Naive thymus-derived CD8-positive, alpha-beta T cell (primary cell): ENCODE measurements at places on chromosomes 16 and 17.

- peaks cover 2% of the 10 kb centered on the region for H3K27me3 ChIP-seq
- peaks cover 7% of the 10 kb centered on the region for H3K4me1 ChIP-seq
- H3K36me3 ChIP-seq = peaks cover 2% of the 10 kb centered on the region
These were observed 1.7 kb upstream of the APPBP2 start for GRCh38 chr17:60527701-60528100.

- no peaks in the 10 kb centered on the region for H3K36me3 ChIP-seq
- peaks cover 11% of the 10 kb centered on the region for H3K27me3 ChIP-seq
- H3K27ac ChIP-seq = no peak overlapping the region
- no peak for DNase-seq
- H3K4me1 ChIP-seq = no peaks in the 10 kb centered on the region
These were observed 243.5 kb downstream of the GSG1L start for GRCh38 chr16:27819881-27820610.

DNA sequence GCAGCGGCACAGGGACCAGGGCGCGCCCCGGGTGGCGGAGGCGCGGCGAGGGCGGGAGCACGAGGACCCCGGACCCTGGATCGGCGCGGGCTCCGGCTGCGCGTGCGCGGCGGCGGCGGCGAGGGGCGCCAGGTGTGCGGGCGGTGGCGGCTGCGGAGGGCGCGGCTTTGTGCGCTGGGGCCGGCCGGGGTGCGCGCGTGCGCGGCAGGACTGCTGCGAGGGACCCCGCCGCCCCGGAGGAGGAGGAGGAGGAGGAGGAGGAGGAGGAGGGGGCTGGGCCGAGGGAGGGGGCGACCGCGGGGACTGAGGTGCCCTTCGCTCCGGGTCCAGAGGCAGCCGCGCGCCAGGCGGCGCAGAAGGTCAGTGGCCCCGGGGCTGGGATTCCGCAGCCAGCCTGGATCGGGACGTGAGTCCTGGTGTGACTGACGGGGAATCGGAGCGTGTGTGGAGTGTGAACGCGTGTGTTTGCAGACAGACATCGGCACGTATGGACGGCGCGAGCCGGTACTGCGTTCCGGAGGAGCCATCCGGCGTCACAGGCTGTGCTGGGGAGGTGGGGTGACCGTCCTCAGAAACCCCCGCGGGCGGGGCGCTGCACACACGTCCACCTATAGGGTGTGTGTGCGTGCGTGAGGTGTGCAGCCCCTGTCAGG, 19.5 kb upstream of the RAP1GAP2 start:
- H3K27me3 ChIP-seq = peaks cover 49% of the 10 kb centered on the region
- no peak for DNase-seq
- H3K4me3 ChIP-seq = peak overlapping the region; percentile 52
- peaks cover 16% of the 10 kb centered on the region for H3K4me1 ChIP-seq
- H3K27ac ChIP-seq = no peak overlapping the region
- H3K36me3 ChIP-seq = no peaks in the 10 kb centered on the region

GRCh38 chr16:17333229-17333628, 137.5 kb downstream of the XYLT1 start:
- H3K27ac ChIP-seq = no peak overlapping the region
- peaks cover 2% of the 10 kb centered on the region for H3K36me3 ChIP-seq
- no peak for DNase-seq
- no peak overlapping the region for H3K4me3 ChIP-seq
- peaks cover 10% of the 10 kb centered on the region for H3K4me1 ChIP-seq
- no peaks in the 10 kb centered on the region for H3K27me3 ChIP-seq

- no peak for DNase-seq
- no peak overlapping the region for H3K27ac ChIP-seq
- no peaks in the 10 kb centered on the region for H3K36me3 ChIP-seq
- no peaks in the 10 kb centered on the region for H3K4me1 ChIP-seq
These were observed 144.8 kb upstream of the CCL2 start for GRCh38 chr17:34110315-34110714.

GRCh38 chr17:29215717-29216116, 30.9 kb upstream of the CRYBA1 start:
- H3K27me3 ChIP-seq = no peaks in the 10 kb centered on the region
- DNase-seq = no peak
- H3K4me1 ChIP-seq = peaks cover 6% of the 10 kb centered on the region
- no peaks in the 10 kb centered on the region for H3K36me3 ChIP-seq

DNA sequence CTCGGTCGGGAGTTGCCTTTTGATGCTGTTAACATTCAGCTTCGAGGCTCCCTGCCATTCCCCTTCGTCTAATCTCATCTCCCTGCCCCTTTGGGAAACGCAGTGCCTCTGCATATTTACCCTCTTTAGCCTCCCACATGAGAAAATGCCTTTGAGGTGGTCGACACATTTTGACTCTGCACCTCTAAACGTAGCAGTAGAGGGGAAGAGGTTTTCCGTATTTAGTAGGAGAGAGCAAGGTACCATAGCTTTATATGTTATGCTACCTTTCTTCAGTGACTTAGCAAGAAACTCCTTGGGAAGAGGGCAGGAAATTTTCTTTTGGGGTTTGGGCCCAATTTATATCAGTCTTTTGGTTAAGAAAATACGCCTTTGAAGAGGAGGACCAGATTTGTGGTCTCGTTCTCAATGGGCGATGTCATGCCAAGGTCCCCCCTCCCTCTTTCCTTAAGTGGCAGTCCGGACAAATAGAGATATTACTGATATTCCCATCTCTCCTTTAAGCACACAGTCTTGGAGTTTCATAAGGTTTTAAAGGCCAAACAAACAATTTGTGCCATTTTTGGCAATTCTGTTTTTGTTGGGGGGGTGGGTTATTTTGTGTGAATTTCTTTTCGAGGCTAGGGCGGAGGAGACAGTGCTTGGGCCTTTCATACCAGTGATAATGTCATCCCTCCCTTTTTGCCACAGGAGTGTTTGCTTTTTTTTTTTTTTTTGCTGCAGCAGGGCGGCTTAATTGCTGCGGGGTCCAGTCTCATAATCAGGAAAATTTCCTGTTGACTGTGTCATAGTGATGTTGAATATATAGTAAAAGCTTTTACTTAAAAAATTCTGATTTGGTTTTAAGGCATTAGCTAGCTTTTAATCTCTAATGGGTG, 1.5 kb downstream of the PAFAH1B1 start:
- no peaks in the 10 kb centered on the region for H3K36me3 ChIP-seq
- H3K4me1 ChIP-seq = peaks cover 51% of the 10 kb centered on the region
- H3K27ac ChIP-seq = peak overlapping the region; percentile 94
- peak overlapping the region; percentile 93 for H3K4me3 ChIP-seq
- DNase-seq = peak; percentile 25

DNA sequence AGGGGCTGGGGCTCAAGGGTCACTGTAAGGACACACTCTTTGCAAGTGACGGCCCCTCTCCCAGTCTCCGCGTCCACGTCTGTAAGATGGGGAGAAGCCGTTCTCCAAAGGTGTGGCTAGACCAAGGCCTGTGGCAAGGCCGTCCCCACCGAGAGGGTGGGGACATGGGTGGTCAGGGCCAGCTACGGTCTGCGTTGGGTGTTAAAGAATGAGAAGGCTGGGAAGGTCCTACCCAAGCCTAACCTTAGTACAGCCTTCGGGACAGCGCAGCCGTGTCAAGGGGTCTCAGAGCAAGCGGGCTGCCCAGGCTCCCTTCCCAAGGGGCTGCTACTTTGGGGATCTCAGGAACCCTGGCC, 1.9 kb downstream of the C1QTNF8 start:
- no peaks in the 10 kb centered on the region for H3K4me1 ChIP-seq
- H3K27me3 ChIP-seq = no peaks in the 10 kb centered on the region
- no peak for DNase-seq
- no peak overlapping the region for H3K4me3 ChIP-seq
- no peak overlapping the region for H3K27ac ChIP-seq

GRCh38 chr16:8959921-8960787, 3.6 kb downstream of the USP7 start:
- H3K4me1 ChIP-seq = peaks cover 40% of the 10 kb centered on the region
- peak overlapping the region; percentile 91 for H3K27ac ChIP-seq
- no peaks in the 10 kb centered on the region for H3K36me3 ChIP-seq
- H3K27me3 ChIP-seq = no peaks in the 10 kb centered on the region
- no peak for DNase-seq

DNA sequence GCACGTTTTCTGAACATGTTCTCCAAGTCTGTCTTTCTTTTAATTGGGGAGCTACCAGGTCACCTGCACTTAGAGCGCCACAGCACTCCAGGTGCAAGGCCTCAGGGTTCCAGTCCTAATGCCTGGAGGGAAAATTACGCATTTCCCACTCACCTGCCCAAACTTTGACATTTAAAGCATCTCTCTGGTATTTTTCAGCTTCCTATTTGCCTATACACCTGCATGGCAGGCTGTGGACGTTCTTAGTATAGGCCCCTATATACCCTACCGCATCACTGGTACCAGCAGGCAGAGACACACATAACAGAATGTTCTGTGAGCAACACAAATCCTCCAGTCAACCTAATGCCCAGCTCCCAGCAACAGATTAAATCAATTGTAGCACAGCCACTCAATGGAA, 213.3 kb downstream of the MRTFB start:
- DNase-seq = no peak
- no peaks in the 10 kb centered on the region for H3K36me3 ChIP-seq
- H3K27me3 ChIP-seq = no peaks in the 10 kb centered on the region

DNA sequence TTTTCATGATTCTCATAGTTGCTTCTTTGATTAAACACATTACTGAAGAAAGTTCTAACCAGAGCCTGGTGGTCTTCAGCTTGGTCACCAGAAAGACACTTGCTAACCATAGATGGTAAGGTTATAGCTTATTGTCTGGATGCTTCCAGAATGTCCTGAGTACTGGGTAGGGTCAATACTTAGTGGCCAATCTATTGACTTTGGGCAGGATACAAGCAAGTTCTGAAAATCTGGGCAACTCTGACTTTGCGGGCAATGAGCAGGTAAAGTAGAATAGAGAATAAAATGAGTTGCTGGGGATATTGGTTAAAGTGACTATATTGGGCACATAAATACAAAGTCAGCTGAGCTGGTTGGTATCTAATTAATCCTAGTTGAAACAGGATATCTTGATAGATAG, 63.0 kb downstream of the ABCA8 start:
- no peak for DNase-seq
- no peaks in the 10 kb centered on the region for H3K27me3 ChIP-seq
- no peaks in the 10 kb centered on the region for H3K4me1 ChIP-seq
- H3K4me3 ChIP-seq = no peak overlapping the region
- no peak overlapping the region for H3K27ac ChIP-seq

DNA sequence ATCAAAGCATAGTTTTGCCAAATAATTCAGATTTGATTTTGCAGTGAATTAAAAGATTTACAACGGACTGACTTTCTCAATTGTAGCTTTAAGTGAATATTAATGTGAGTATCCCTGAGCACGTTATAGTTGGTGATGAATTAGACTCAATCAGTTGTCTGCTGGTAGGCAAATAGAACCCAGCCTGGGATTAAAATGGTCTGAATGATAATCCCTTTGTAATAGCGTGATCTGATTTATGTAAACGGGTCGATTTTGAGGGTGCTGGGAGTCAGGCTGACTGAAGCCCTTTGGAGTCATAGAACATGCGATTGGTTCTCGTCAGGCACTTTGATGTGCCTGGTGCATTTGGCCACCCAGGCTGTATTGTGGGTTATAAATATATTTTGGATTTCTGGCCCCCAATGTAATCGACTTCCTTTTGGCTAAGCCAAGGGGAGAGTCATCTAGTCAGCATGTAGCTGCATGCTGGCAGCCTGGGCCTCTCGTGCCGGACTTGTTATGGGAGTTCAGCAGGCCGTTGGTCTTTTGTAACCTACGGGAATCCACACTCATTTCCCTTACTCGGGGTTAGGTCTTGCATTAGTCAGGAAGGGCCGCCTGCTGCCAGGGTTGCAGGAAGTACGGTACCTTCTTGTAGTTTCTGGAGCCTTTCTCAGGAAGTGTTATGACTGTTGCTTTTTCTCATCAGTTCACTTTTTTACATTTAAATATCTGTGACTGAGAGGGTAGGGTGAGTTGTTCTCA, 5.4 kb downstream of the PGS1 start:
- no peaks in the 10 kb centered on the region for H3K36me3 ChIP-seq
- H3K27ac ChIP-seq = peak overlapping the region; percentile 94
- no peaks in the 10 kb centered on the region for H3K27me3 ChIP-seq
- H3K4me1 ChIP-seq = peaks cover 93% of the 10 kb centered on the region
- peak overlapping the region; percentile 72 for H3K4me3 ChIP-seq

DNA sequence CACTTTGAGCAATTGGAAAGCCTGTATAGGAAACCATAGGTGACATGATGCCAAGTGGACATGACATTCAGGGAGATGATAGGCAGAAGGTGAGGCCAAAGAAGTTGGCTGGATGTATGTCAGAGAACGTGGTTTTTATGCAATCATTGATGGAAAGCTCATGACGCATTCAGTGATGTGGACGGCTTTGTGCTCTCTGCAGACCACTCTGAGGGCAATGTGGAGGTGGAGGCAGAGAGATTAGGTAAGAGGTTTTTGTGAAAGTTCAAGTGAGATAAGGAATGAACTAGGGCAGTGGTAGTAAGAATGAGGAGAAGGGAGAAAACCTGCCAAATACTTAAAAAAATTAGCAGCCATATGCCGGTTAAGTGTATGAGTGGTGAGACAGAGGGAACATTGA, 99.0 kb downstream of the PRKCA start:
- peak overlapping the region; percentile 63 for H3K4me3 ChIP-seq
- no peak for DNase-seq
- peak overlapping the region; percentile 95 for H3K27ac ChIP-seq
- no peaks in the 10 kb centered on the region for H3K36me3 ChIP-seq

- H3K27me3 ChIP-seq = no peaks in the 10 kb centered on the region
- H3K36me3 ChIP-seq = no peaks in the 10 kb centered on the region
- no peaks in the 10 kb centered on the region for H3K4me1 ChIP-seq
- H3K4me3 ChIP-seq = no peak overlapping the region
These were observed 594.4 kb downstream of the TOX3 start for GRCh38 chr16:51952500-51952899.

- H3K36me3 ChIP-seq = no peaks in the 10 kb centered on the region
- DNase-seq = no peak
These were observed 30.8 kb downstream of the ADCY9 start for GRCh38 chr16:4085405-4085970.

DNA sequence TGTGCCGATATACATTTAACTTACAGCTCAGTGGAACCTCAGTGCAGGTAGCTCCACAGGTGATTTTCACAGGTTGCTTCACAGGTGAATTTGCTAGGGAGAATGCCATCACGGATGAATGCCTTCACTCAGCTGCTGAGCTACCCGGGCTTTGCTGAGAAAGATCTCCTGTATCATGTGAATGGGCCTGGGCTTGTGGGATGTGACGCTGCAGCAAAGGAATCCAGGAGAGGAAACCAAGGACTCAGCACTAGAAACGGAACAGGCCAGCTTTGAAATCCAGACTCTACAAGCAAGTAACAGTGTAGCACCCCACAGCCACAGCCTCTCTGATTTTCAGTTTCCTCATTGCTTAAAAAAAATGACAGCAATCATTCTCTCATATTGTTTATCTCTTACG, 271.4 kb upstream of the MAF start:
- H3K27me3 ChIP-seq = peaks cover 5% of the 10 kb centered on the region
- no peak for DNase-seq
- no peak overlapping the region for H3K27ac ChIP-seq

- H3K4me1 ChIP-seq = no peaks in the 10 kb centered on the region
- no peak overlapping the region for H3K27ac ChIP-seq
- H3K27me3 ChIP-seq = peaks cover 4% of the 10 kb centered on the region
- DNase-seq = no peak
- H3K4me3 ChIP-seq = no peak overlapping the region
These were observed 1.3 kb upstream of the CPSF4L start for GRCh38 chr17:73262676-73263642.
